ENCODE measurements at places on chromosomes 7 and 10. TPM values are rescaled to one million over a fixed set of nuclear protein-coding genes. Genes with fewer than 3 reads are reported as not detected.

- no peaks in the 10 kb centered on the region for H3K36me3 ChIP-seq
- no peak overlapping the region for H3K27ac ChIP-seq
Measured at GRCh38 chr10:82267465-82267864, 392.5 kb downstream of the NRG3 start.

DNA sequence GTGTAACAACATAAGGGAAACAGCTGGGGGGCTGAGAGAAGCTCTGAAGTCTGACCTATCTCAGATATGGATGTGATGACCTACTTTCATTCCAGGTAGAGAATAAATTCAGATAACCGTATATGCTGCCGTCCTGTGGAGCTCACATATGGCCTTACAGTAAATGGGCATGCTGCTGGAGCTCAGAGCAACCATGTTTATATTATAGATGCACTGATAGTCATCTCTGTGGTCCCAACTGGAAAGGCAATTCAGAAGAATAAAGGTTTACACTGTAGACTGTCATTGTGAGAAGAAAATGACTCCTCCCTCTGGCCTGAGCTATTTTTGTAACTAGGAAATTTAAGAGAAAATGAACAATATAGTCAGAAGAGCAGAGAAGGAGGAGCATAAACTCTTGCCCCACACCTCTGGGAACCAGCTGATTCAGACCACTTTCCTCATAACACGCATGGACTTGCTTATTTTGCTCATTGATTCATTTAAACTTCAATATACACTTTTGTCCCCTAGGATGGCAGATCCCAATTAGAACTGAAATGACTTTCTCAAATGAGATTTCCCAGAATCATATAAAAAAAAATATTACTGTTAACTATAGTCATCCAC lies 69.9 kb upstream of the NXPH1 start:
- H3K27me3 ChIP-seq = no peaks in the 10 kb centered on the region
- H3K36me3 ChIP-seq = no peaks in the 10 kb centered on the region
- no peaks in the 10 kb centered on the region for H3K4me1 ChIP-seq
- H3K27ac ChIP-seq = no peak overlapping the region
- no peak for DNase-seq

DNA sequence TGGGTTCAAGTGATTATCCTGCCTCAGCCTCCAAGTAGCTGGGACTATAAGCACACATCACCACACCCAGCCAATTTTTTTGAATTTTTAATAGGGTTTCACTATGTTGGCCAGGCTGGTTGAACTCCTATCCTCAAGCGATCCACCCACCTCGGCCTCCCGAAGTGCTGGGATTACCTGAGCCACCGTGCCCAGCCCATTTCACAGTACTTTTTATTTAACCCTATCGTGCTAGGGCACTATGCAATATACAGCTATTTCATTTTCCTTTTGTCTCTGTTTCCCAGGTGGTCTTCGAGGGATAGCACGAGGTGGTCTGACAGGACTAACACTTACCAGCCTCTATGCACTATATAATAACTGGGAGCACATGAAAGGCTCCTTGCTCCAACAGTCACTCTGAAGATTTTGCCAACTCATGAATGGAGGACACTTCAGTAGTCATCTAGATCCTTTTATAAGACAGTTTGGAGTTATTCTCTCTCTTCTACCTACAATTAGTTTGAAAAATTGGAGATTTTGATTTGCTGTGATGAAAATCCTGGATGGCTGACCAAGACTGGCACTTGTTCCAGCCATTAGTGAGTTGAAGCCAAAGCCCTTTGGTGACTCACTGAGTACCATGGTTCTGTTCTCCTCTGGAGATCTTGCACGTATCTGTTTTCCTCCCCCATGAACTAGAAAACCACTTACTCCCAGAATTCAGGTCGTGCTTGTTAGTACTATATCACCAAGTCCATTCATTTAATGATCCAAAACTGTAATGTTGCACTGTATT lies 27.3 kb downstream of the NCOA4 start:
- H3K36me3 ChIP-seq = no peaks in the 10 kb centered on the region
- H3K27ac ChIP-seq = no peak overlapping the region
- H3K4me1 ChIP-seq = no peaks in the 10 kb centered on the region
- no peak overlapping the region for H3K4me3 ChIP-seq
- no peaks in the 10 kb centered on the region for H3K27me3 ChIP-seq

DNA sequence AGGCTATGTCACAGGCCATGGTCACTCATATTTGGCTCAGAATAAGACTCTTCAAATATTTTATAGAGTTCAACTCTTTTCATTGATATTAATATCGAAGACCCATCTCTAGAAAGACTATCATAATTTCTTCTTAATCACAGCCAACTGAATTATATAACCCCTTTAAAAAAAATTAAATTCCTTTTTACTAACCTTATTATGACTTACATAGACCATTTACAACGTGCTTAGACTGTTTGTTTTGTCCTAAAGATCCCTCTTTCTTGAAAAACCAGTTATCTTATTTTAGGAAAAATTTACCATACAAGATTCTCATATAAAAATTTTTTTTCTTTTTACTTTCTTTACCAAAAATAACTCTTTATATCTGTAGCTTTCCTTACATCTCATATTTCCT lies 10.2 kb upstream of the TMEM254 start:
- no peaks in the 10 kb centered on the region for H3K4me1 ChIP-seq
- H3K27ac ChIP-seq = no peak overlapping the region
- no peaks in the 10 kb centered on the region for H3K36me3 ChIP-seq
- H3K27me3 ChIP-seq = no peaks in the 10 kb centered on the region

DNA sequence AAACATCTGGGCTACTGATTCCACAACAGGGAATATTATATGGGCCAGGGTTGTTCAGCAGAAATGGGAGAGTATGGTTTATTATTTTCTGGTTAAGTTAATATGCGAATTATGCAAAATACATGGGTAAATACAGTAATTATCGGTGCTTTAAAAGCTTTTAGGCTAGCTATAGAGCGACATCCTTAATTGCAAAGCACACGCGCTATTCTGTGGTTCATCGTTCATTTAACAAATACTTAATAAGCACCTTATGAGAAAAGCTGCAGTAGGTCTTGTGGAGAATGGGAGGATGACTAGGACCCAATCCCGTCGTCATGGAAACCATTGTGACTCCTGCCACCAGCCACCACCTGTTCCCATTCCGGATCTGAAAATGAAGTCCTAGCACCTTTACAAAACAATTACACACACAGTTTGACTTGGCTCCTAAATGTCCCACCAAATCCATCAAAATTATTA lies 623 bp upstream of the CEP41 start:
- H3K36me3 ChIP-seq = no peaks in the 10 kb centered on the region
- peak overlapping the region; percentile 62 for H3K4me3 ChIP-seq
- peaks cover 5% of the 10 kb centered on the region for H3K4me1 ChIP-seq
- peak overlapping the region; percentile 87 for H3K27ac ChIP-seq

DNA sequence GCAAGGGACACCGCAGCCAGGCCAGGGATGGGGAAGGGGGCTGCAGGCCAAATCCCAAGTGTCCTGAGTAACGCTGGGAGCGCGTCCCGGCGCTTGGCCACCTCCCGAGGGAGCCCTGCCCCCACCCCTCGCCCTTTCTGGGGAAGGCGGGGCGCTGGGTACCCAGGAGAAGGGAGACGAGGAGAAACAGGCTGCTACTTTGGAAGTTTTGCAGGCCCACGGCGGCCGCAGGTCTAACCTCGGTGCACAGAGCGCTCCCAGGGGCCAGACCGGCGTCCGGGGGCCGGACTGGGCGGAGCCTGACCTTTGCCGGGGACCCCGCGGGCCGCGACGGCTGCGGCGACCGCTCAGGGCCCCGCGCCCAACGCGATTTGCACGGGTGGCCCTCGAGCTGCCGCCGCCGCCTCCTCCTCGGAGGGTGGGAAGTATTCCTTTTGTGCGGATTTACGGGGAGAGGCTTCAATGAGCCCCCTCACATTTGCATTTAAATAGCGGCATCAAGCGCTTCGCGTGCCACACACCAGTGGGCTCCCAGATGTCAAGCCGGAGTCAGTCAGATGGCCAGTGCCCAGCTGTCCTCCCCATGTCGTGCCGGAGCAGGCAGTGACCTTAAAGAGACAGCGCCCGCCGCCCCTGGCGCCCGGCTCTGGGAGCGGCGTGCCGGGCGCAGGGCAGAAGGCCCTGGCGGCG lies 3.0 kb upstream of the EBF3 start:
- no peak overlapping the region for H3K4me3 ChIP-seq
- H3K36me3 ChIP-seq = no peaks in the 10 kb centered on the region
- no peak for DNase-seq
- H3K4me1 ChIP-seq = peaks cover 21% of the 10 kb centered on the region

DNA sequence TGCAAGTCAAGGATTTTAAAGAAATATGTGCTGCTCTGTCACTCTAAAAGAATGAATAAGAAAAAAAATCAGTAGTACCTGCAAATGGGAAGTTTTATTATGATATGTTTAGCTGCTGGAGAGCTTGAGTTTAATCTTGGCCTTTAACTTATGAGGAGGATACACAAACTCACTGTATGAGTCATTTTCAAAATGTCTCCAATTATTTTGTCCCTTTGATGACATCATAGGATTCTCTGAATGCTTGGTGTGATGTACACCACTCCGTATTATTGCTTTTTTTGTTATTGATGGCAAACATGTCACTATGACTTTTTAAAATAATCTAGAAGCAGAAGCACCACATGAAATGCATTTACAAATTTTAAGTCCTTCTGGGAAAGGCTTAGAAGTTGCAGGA lies 125.8 kb downstream of the RALA start:
- H3K4me1 ChIP-seq = no peaks in the 10 kb centered on the region
- H3K4me3 ChIP-seq = no peak overlapping the region
- H3K27me3 ChIP-seq = no peaks in the 10 kb centered on the region
- H3K27ac ChIP-seq = no peak overlapping the region
- DNase-seq = no peak

- H3K27me3 ChIP-seq = no peaks in the 10 kb centered on the region
- H3K4me1 ChIP-seq = no peaks in the 10 kb centered on the region
- no peak overlapping the region for H3K4me3 ChIP-seq
- no peak for DNase-seq
- no peak overlapping the region for H3K27ac ChIP-seq
Measured at GRCh38 chr7:29086545-29086944, 59.8 kb downstream of the CPVL start.

- H3K4me1 ChIP-seq = no peaks in the 10 kb centered on the region
- no peaks in the 10 kb centered on the region for H3K36me3 ChIP-seq
- no peak overlapping the region for H3K27ac ChIP-seq
Measured at GRCh38 chr7:114033475-114033874, 114.7 kb upstream of the PPP1R3A start.

DNA sequence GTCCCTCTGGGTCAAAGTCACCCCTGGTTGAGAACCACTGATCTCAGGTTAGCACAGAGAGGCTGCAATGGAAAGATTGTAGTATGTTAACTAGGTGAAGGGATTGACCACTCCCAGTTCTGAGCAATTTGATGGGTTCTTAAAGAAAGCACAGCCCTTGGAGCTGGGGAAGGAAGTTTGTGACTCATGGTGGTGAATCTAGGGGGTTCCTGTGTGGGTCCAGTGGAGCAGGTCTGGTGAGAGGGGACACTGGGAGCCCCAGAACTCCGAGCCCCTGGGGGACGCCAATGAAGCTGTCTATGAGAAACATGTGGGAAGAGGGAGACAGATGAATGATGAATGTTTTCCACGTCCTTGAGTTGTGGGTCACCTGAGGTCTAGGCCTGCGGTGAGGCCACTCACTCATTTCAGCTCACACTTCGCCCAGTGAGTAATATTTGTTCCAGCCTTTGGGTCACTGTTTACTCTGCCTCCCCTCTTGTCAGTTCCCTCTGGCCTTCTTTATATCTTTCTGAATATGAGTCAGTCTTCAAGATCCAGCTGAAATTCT lies 341.9 kb downstream of the LRMDA start:
- peak overlapping the region; percentile 67 for H3K27ac ChIP-seq
- peak; percentile 27 for DNase-seq
- no peaks in the 10 kb centered on the region for H3K27me3 ChIP-seq
- H3K4me3 ChIP-seq = no peak overlapping the region
- H3K36me3 ChIP-seq = no peaks in the 10 kb centered on the region

DNA sequence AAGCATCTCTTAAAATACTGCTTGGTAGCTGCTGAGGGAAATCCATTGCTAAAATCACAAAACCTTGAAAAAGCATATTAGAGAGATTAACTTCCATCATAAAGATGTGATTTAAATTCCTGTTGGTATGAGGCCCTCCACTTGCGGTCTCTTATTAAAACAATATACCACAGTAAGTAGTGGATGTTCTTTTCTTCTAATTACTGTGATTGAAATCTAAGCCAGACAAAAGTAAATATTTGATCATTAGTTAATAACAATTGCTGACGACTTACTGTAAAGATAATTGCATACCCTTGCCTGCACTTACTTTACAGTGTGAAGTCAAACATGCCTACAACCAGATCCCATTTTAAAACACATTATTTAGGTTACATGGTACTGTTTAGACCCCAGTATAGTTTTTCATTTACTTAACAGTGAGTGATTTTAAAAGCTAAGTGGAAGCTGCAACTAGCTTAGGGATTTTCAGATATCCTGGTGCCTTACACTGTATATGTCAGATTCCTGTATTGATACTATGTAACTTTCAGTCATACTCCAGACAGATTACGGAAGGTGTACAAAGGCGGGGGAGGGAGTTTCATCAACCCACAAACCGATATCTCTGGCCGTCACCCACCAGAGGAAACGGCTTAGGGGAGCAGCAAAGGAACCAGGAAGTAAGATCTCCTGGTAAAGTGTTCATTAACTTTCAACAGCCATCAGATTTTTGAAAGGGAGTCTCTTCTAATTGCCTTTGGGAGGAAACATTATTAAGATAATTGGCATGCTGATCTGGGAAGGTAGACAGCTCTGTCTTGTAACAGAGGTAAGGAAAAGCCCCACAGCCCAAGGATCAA lies 986 bp downstream of the NRP1 start:
- peak overlapping the region; percentile 71 for H3K4me3 ChIP-seq
- no peaks in the 10 kb centered on the region for H3K27me3 ChIP-seq
- H3K4me1 ChIP-seq = no peaks in the 10 kb centered on the region
- no peaks in the 10 kb centered on the region for H3K36me3 ChIP-seq
- no peak for DNase-seq

GRCh38 chr10:102702742-102703141 lies 11.5 kb downstream of the ARL3 start:
- no peak for DNase-seq
- H3K27ac ChIP-seq = no peak overlapping the region
- H3K4me3 ChIP-seq = no peak overlapping the region
- H3K4me1 ChIP-seq = no peaks in the 10 kb centered on the region
- H3K36me3 ChIP-seq = no peaks in the 10 kb centered on the region

- DNase-seq = no peak
- H3K27me3 ChIP-seq = no peaks in the 10 kb centered on the region
- no peak overlapping the region for H3K27ac ChIP-seq
Measured at GRCh38 chr10:36182606-36183005, 540.5 kb upstream of the FZD8 start.

GRCh38 chr7:131861620-131862346 lies 305.4 kb upstream of the PODXL start:
- H3K27ac ChIP-seq = no peak overlapping the region
- no peaks in the 10 kb centered on the region for H3K27me3 ChIP-seq
- no peak for DNase-seq
- no peak overlapping the region for H3K4me3 ChIP-seq
- no peaks in the 10 kb centered on the region for H3K4me1 ChIP-seq

GRCh38 chr10:79137300-79137756 lies 68.6 kb downstream of the ZMIZ1 start:
- H3K4me3 ChIP-seq = no peak overlapping the region
- peaks cover 45% of the 10 kb centered on the region for H3K4me1 ChIP-seq
- peak overlapping the region; percentile 94 for H3K27ac ChIP-seq
- no peaks in the 10 kb centered on the region for H3K36me3 ChIP-seq
- no peak for DNase-seq
- no peaks in the 10 kb centered on the region for H3K27me3 ChIP-seq

The TBXAS1 gene
- total RNA-seq = 14.3 TPM

The ANKRD2 gene
- not detected for total RNA-seq

The STEAP2 gene
- total RNA-seq = 34.2 TPM

The EGR2 gene
- total RNA-seq = 1.5 TPM

The HECW1 gene
- 0.28 TPM for total RNA-seq

The LRRC4 gene
- 0.77 TPM for total RNA-seq

The LIPJ gene
- total RNA-seq = 0.48 TPM

The PLAU gene
- 1.8 TPM for total RNA-seq

The FRMPD2 gene
- 0.26 TPM for total RNA-seq
